ENCODE measurements at places on chromosomes 12 and 14.

DNA sequence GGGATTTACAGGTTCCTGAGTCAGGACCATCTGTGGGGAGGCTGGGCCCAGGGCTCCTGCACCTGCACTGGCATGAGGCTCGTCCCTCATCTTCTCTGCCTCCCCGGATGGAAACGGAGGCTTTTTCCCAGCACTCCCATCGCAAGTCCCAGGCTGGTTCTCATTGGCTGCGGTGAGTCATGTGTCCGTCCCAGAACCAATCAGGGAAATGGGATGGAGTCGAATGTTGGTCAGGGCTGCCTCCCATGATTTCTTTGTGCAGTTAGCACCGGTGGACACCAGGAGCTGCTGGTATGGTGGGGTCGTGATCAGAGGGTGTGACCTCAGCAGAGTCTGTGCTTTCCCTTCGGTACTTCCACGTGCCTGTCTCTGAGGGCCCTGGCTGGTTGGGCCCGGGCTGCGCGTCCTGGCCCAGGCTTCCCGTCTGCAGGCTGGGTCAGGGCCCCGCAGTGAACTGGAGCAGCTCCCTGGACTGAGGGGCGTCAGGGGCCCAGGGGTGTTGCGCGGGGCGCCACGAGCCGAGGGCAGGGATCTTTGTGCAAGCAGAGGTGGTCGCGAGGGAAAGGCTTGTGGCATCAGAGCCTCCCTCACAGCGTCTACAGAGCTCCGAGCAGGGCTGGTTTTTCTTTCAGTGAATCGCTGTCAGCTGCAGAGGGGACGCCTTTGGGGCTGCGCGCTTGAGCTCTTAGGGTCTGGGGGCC lies 168.1 kb downstream of the ADGRD1 start:
- DNase-seq = no peak

- no peak for DNase-seq
These were observed 98.8 kb downstream of the AKAP6 start for GRCh38 chr14:32427726-32428528.

GRCh38 chr12:54616933-54617680 lies 17.6 kb downstream of the LACRT start:
- no peak for DNase-seq

DNA sequence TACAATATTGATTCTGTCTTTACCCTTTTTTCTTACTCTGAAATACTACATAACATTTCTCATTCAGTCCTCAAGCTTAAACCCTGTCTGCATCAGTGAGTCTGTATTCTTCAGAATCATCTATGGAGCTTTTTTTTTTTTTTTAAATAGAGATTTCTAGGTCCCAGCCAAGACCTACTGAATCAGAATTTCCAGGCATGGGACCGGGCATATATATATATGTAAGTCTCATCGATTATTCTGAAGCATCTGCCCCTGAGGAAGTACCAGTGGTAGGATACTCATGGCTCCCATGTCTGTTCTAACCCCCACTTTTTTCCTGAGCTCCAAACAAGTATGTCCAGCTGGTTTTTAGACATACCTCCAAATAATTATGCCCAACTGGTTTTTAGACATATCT lies 6.1 kb downstream of the DDX47 start:
- DNase-seq = no peak

DNA sequence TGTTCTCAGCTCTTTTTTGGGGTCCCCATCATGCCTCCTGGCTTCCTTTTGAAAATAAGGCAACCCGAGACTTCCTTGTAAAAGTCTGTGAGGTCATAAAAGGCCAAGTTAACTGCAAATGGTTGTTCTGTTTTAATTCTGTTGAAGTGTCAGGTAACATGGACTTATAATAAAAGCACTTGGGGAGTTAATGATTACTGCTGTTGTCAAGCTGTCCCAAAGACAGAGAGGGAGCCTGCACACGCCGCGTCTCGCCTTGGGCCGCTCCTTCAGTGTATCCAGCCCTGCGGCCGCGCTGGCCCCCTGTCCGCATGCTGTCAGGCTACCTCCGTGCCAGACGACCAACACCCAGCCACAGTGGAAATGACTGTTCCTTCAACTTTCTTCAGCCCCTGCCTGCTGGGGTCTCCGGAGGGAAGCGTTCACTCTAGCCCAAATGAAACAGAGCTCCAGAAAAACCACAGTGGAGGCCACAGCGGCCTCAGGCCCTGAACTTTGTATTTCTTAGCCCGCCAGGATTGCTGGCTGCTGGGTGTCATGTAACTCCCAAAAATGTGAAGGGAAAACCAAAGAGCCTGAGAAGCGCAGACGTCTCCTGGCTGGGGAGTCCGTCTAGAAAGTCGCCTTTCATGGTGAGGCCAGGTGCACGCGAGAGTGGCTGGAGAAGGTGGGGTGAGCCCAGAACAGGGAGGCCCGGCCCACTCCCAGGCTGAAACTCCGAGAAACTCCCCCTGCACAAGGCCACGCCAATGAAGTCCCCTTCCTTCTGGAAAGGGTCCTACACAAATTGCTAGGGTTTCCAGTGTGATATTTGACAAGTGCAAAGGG lies 189.1 kb downstream of the ZFP36L1 start:
- no peak for DNase-seq

Data from SK-N-MC (cell line).